ENCODE measurements at places on chromosomes 6 and 20.

DNA sequence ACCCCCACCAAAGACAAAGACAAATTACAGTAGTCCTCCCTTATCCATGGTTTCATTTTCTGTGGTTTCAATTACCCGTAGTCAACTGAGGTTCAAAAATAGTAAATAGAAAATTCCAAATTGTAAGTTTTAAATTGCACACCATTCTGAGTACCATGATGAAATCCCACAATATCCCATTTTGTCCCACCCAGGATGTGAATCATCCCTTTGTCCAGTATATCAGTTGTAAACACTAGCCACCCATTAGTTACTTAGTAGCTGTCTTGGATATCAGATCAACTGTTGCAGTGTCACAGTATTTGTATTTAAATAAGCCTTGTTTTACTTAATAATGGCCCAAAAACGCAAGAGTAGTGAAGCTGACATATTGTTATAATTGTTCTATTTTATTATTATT, 364.0 kb upstream of the ARID1B start:
- no peak for DNase-seq

DNA sequence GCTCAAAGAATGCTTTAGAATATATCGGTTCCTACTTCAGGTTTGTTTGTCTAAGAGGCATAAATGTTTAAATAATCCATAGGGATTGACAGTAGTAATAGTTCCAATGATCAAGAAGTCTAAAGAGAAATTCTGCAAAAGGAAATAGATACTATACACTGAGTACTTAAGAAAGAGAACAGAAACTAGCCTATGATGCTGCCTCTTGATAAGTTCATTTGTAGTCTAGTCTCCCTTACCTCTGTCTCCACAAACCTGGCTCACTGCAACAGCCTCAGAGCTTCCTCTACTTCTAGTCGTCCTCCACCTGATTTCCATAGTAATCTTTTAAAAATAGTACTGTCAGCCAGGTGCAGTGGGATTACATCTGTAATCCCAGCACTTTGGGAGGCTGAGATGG, 511.8 kb downstream of the LMBRD1 start:
- no peak for DNase-seq

DNA sequence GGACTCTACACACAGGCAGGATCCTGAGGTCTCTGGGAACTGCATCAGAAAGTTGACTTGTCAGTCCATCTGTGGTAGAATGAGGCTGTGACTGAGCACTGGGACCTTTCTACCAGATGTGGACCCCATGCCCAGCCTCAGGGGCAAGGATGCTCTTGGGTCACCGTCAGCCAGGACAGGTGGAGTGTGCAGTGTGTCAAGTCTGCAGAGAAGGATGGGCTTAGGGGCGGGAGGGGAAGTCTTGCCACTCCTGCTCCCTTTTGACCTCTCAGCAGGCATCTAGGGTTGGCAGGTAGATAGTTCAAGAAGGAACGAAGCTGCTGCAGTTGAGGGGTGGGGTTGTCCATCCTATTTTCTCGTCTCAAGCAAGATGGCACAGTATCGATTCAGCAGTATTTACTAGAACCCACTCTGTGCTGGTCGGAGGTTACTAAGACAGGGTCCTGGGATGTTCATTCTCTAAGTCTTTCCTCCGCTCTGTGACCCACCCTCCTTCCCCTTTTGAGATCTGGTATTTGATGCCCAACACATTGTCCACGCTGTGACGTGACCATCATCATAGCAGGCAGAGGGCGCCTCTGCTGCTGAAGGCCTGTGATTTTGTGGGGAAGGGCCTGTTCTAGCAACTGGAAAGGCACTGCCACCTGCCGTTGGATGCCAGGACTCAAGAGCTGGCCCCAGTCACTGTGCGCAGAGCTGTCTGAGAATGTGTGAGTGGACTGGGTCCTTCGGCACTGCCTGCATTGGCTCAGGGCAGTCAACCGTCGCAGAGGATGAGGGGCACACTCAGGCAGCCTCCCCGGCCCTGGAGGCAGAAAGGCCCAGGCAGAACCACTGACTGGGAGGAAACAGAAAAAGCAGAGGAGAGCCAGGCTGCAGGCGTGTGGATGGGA, 23.2 kb downstream of the RBCK1 start:
- peak; percentile 59 for DNase-seq

DNA sequence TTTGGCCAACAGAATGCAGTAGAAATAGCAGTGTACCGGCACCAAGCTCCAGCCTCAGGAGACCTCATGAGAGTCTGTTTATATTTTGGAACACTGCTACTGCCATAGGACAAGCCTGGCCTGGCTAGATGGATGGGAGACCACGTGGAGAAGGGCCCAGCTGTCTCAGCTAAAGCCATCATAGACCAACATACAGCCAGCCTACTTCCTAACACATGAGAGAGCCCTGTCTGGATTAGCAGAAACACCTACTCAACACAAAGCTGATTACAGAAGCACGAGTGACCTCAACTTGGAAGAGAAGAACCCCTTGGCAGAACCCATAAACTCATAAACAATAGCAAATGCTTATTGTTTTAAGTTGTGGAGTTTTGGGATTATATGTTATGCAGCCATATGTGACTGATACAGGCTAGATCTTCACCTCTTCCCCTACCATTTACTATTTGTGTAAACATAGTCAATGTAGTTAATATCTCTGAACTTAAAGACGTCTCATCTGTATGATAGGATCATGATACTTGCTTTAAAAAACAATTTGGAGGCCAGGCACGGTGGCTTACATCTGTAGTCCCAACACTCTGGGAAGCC, 199.4 kb upstream of the ZNF217 start:
- no peak for DNase-seq

DNA sequence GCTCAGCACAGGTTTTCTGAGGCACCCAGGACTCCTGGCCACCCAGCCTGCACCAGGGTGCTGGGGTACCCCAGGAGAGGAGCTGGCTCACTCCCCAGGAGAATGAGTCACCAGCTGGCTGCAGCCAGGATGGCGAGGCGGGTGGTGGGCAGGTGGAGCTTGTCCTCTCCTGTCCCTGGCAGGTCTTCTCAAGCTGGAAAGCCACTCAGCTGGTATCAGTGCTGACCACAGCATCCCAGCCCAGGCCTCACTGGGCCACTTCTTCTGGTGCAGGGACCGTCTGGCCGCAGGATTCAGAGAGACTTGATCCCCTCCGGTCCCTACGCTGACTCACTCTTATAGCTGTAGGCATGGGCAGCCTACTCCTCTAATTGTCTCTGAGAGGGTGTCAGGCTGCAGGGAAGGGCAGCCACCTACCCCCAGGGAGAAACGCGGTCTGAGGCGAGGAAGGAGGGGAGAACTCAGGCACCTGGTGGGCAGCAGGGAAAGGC, 22.2 kb downstream of the TFEB start:
- DNase-seq, result no peak

DNA sequence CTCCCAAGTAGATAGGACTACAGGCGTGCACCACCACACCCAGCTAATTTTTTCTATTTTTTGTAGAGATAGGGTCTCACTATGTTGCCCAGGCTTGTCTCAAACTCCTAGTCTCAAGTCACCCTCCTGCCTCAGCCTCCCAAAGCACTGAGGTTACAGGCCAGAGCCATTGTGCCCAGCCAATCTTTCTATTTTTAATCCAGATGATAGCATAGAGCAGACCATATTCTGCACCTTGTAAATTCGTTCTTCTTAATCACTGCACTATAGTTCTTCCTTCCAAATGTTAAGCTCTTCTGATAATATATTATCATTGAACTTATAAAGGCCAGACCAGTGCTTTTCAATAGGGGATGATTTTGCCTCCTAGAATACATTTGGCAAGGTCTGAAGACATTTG, 24.0 kb upstream of the CNKSR3 start:
- DNase-seq, result no peak

GRCh38 chr20:50004229-50004628, 21.4 kb downstream of the SNAI1 start:
- DNase-seq, result no peak

DNA sequence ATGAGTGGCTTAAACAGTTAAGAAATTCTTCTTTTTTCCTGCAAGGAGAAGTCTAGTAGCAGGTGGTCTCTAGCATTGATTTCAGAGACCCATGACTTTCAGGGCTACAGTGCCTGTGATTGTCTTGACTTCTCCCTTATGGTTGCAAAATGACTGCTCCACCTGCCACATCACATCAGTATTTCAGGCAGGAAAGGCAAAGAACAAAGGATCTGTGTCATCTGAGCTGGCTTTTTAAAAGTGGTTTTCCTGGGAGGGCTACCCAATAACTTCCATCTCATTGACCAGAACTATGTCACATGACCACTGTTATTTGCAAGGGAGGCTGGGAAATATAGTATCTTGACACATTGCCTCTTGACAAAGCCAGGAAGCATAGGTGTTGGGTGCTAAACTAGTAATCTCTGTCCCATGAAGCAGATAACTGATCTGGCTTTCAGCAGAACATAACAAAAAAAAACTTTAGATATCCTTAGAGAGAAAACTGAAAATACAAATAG, 226.2 kb downstream of the DHX35 start:
- no peak for DNase-seq

DNA sequence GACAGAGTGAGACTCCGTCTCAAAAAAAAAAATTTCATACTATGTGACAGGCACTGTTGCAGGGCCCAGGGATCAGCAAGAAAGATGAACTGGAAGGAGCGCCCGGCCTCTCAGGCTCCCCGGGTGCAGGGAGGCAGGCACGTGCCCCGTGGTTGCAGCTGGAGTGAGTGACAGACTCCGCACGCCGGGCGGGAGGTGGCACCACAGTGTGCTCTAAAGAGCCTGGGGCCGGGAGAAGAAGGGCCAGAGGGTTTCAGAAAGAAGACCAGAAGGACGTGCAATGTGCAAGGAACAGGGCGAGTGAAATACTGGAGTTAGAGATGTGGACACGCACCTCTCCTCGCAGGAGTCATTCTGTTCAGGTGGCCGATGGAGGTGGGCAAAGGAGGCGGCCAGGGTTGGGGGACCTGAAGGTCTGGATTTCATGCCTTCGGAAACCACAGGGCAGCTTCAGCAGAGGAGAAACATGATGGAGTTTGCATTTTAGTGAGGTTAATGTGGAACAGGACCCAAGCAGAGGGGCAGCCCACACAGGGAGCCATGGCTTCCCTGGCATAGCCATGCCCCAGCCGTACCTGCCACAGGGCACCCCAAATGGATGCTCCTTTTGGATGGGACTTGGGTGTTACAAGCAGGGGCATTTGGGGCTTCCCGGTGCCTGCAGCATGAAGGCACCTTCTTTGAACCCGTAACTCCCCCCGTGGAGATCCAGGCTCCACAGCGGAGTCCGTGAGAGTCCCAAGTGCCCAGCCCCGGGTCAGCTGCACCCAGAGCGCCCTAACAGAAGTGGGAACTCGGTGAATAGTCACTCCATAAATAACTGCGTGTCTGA, 226.2 kb downstream of the ERMARD start:
- DNase-seq, result no peak

All from AG20443 (cell line).